Adipocyte (in vitro differentiated cells): ENCODE measurements at places on chromosomes 6 and 20.

GRCh38 chr20:15482525-15482924 is 1090.7 kb downstream of the KIF16B start:
- DNase-seq = no peak

DNA sequence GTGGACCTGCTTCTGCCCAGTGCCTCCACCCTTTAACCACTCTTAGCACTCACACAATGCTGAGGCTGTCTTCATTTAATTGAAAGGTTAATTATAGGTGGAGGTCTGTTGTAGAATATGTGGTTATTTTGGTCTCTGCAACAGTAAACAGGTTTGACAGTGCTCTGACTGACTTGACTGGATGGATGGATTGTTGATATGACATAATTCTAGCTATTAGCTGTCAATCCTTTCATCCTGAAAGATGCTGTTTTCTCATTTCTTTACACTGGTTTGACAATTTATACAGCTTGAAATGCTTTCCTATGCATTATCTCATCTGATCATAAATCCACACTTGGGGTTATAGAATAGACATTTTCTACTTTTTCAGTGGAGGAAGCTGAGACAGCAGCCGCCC is 210.7 kb downstream of the CDH26 start:
- DNase-seq = no peak

DNA sequence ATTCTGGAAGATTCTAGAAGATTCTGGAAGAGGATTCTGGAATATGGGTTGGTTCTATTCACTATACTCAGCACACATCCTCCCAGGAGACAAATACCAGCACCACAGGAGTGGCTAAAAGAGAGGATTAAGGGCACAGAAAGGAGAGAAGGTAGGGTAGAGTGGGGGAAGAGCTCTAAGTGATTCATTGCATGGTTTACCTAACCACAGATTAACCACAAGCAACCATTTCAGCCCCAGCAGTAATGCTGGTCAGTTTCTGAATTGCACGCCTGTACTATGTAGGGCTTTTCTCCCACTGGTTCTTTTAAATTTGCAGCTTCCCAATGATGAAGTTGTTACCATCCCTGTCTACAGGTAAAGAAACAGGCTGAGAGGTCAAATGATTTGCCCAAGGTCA is 192.7 kb upstream of the PMEPA1 start:
- DNase-seq = peak; percentile 64

- no peak for DNase-seq
These were observed 13.4 kb upstream of the CBLN4 start for GRCh38 chr20:56018716-56019115.

- DNase-seq = no peak
These were observed 49.7 kb downstream of the PTPRA start for GRCh38 chr20:2922957-2923356.

GRCh38 chr6:41469156-41470028 is 76.8 kb upstream of the FOXP4 start:
- DNase-seq = no peak

GRCh38 chr6:2990248-2990931 is 9.3 kb upstream of the NQO2 start:
- DNase-seq = peak; percentile 62

DNA sequence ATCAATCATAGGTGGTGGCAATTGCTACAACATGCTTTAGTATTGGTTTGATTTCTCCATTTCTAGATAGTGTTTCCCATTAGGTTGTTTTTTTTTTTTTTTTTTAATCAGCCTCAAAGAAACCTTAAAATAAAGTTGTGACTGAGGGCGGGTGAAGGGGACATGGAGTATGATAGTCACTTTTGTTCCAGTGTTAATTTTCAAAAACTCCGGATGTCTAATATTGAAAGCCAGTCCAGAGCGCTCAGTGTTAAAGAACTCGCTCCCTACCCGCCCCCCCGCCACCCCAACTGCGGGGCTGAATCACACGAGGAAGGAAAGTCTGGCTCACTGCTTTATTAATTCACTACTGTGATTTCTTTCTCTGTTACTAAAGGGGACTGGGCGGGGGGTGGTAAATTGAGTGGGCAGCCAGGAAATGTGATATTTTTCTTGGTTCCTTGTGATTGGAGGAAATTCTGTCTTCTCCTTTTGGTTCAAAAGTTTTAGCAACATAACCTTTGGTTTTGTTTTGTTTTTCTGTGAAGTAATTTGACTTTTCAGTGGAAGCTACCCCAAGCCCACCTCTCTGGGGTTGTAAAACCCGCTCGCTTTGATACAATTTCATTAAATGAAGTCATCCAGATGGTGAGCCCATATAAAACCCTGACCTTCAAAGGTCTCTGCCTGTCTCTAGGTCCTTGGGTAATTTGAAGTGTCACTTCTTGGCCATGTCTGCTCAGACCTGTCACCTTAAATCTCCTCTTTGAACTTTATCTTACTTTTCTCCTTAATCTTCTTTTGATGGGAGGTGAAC is 38.0 kb downstream of the TNFAIP3 start:
- no peak for DNase-seq

DNA sequence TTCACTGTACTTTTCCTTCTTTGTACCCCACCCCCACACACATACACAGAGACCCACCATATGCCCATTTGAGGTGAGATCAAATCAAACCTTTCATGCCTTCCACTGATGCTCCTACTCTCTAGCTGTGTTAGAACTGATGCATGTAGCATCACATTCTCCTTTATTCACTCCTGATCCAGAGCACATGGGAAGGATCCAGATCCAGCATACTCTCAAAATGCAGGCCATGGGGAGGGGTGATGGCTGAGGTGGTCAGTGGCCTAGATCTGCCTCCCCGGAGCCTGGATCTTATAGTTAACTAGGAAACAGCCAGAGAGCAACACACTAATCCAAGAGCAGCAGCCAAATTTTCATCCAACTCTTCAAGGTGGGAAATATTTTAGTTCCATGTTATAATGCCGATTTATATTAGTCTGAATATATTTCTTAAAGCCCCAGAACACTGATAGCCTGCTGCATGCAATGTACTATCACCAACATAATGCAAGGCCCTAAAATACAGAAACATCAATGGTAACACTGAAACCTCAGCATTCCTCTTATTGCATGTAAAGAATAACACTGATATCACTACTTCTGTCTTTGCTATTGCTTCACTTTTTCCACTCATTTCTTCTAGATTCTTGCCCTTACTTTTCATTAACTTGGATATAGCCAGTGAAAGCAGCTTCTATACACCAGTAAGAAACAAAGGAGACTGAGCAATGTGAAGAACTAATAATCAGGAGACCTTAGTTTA is 126.8 kb upstream of the BEND6 start:
- peak; percentile 80 for DNase-seq

DNA sequence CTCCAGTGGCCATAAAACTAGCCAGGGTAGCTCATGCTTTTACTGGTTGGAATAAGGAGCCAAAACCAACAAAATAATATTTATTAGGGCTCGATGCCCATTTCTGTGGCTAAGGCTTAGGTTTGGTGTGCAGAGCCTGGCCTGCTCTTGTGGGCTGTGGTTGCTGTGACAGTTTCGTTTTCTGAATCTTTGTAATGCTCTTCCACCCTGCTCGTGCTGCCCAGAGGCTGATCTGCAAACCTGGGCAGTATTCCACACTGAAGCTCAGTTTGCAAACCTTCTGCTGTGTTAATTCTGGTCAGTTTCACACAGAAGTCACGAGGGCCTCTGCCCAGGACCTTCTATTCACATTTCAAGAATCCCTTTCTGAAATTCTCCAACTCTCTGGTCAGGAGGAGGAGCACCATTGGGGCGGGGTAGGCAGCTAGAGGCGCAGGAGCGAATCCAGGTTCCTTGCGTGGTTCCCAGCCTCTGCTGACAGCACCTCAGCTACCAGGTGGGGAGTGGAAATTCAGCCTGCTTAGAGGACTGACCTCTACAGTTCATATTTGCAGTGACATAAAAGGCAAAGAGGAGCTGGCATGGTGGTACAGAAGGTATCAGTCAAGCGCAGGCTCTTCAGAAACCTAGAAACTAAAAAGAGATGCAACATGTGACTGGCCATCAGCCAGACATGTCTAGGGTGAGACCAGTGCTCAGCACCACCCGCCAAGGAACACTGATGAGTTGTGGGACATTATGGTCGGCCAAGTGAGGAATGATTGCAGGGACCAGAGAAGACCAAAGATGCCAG is 14.3 kb upstream of the C20orf144 start:
- peak; percentile 15 for DNase-seq

DNA sequence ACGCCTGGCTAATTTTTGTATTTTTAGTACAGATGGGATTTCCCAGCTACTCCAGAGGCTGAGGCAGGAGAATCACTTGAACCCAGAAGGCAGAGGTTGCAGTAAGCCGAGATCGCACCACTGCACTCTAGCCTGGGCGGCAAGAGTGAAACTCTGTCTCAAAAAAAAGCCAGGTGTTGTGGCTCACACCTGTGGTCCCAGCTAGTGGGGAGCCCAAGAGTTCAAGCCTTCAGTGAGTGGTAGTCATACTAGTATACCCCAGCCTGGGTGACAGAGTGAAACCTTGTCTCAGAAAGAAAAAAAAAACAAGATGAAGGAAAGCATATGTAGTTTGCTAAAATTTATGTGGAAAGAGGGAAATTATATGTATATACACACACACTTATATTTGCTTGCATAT is 20.0 kb upstream of the POU5F1 start:
- no peak for DNase-seq

DNA sequence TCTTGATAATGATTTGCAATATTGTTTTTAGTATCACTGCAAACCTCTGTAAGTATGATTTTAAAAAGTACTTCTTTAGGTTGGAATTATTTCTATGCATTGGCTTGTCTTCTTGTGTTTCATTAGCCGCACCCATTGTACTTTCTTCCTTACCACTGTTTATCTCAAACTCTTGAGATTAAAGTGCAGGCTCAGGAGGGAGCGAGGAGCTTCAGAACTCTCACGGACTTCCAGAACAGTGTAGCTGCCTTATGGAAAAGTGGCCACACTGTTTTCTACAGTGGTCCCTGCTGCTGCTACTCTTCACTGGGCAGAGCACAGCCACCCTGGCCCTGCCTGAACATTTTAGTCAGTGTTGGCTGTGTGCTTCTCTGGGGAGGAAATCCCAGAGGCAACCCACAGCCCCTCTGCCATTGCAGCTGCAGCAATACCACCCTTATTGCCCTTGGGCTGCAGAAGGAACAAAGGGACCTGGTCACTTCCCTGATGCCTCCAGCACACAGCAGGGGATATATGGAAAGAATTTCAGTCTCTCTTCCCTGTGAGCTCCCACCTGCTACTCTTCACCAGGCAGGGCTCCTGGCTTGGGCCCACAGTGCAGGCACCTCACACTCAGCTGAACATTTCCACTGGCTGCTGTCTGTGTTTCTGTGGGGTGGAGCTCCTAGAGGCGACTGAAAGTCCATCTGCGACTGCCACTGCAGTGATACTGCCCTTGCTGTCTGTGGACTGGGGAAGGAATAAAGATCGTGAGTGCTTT is 91.7 kb upstream of the MAP3K4 start:
- DNase-seq = no peak

DNA sequence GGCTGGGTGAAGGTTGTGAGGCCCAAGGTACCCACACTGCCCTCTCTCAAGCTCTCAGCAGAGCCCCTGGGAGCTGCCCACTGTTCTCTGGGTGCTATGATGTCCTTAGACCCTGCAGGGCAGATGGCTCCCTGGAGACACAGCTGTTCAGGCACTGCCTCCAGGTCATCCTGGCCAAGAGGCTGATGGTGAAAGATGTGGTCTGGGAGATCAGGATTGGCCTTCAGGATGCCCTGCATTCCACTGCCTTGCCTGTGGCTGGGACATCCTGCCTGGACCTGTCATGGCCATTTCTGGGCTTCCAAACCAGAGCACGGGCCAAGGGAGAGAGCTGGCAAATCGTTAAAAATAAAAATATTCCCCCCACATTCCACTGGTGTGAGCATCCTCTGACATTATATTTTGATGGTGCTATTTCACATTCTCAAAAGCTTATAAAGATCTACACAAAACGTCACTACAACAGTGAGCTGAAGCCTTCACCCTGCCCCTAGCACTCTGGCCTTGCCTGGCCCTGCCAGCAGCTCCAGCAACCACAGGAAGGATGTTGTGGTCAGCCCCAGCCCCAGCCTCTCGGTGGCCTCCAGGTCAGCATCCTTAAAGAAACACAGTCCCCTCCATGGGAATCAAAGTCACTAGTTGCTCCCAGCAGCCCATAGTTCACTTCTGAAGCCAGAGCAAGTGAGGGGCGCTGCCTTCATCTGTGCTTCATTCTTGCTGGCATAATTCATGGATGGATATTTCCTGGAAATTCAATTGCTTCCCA is 13.5 kb upstream of the KCNK16 start:
- no peak for DNase-seq

DNA sequence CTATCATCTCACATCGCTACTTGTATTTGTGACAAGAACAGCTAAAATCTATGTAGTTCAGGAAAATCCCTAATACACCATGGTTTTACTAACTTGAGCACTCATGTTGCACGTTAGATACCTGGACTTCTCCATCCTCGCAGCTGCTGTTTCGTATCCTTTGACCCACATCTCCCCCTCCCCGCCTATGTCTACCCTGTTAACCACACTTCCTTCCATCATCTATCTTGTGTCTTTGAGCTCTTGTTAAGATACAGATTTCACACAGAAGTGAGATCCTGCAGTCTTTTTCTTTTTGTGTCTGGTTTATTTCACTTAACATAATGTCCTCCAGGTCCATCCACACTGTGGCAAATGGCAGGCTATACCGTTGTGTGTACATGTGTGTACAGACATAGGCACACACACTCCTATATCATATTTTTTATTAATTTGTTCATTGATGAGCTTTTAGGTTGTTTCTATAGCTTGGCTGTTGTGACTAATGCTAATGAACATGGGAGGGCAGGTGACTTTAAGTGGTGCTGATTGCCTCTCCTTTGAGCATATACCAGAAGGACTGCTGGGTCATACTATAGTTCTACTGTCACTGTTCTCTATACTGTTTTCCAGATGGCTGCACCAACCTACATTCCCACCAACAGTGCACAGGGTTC is 117.8 kb downstream of the WDR27 start:
- no peak for DNase-seq

GRCh38 chr20:47354464-47354713 is 2.1 kb downstream of the ZMYND8 start:
- no peak for DNase-seq

DNA sequence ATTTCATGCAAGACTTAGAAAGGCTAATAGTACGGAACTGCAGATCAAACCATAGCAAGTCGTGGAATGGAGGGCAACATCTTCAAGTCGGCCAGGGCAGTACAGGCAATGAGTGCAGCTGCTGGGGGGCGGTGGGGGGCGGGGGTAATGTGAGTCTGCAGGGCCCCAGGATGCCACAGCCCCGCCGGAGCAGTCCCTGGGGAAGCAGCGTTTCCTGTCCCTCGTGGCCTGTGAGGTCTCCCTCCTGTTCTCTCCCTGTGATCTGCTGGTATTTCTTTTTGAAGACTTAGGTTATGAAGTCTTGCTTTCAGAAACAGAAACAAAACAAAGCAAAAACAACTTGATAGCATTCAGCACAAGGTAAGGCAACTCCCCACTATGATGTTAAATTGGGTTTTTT is 351.9 kb downstream of the FOXA2 start:
- no peak for DNase-seq

- no peak for DNase-seq
These were observed 218.0 kb upstream of the PREP start for GRCh38 chr6:105620878-105621277.

- peak; percentile 61 for DNase-seq
These were observed 7.0 kb upstream of the DSE start for GRCh38 chr6:116363759-116364158.

- no peak for DNase-seq
These were observed 136.5 kb upstream of the OLIG3 start for GRCh38 chr6:137630666-137631065.
